ENCODE measurements at places on chromosomes 11 and 22.

GRCh38 chr11:69915151-69915500 is 95.9 kb upstream of the FGF3 start:
- peak; percentile 22 for DNase-seq

DNA sequence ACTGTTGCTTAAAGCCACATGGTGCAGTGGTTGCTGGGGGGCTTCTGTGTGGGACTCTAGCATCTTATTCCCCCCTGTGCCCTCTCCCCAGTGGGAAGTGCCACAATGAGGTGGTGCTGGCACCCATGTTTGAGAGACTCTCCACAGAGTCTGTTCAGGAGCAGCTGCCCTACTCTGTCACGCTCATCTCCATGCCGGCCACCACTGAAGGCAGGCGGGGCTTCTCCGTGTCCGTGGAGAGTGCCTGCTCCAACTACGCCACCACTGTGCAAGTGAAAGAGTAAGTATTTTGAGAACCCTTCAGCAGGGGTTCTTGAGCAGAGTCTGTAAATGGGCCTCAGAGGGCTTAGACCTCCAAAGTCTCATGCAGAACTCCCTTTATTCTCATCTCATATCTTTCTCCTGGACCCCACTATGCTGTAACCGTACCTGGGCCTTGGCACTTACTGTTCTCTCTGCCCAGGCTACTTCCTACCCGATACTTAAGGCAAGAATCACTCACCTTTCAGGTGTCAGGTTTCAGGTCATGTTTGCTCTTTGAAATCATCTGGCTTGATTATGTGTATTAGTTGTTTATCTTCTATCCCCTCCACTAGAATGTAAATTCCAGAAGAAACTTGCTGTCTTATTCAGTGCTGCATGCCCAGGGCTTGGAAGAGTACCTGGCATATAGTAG is 32.4 kb downstream of the PIK3IP1 start:
- DNase-seq: no peak

- DNase-seq: no peak
These were observed 163.9 kb downstream of the TRIM29 start for GRCh38 chr11:119974051-119974450.

DNA sequence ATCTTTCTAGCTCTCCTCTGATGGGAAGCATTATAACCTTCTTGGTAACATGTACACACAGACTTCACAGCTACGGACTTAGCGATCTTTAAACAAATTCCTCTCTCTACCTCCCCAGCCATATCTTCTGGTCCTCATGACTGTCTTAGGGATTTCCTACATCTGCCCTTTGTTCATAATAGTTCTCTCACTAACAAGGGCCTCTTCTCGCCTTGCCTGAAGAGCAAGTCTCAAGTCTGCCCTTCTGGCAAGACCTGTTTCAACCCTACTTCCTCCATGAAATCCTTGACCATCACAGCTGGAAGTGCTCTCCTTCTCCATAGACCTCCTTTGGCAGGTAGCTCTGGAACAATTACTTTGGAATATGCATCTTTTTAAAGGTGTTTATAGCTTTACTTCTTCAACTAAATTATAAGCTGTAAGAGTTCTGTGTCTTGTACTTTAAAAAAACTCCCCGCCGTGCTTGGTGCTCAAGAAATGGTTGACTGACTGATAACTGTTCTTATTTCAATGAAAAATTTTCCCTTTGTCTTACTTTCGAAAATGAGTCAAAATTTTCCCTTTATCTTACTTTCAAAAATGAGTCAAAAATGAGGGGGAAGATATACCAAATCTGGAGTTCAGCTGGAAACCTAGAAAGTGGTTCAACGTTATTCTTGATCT is 34.7 kb downstream of the SNX19 start:
- no peak for DNase-seq

- no peak for DNase-seq
These were observed 2.5 kb downstream of the USP18 start for GRCh38 chr22:18152519-18152918.

GRCh38 chr22:20479612-20480196 is 15.9 kb downstream of the KLHL22 start:
- no peak for DNase-seq

GRCh38 chr11:21262992-21263391 is 593.6 kb downstream of the NELL1 start:
- no peak for DNase-seq

DNA sequence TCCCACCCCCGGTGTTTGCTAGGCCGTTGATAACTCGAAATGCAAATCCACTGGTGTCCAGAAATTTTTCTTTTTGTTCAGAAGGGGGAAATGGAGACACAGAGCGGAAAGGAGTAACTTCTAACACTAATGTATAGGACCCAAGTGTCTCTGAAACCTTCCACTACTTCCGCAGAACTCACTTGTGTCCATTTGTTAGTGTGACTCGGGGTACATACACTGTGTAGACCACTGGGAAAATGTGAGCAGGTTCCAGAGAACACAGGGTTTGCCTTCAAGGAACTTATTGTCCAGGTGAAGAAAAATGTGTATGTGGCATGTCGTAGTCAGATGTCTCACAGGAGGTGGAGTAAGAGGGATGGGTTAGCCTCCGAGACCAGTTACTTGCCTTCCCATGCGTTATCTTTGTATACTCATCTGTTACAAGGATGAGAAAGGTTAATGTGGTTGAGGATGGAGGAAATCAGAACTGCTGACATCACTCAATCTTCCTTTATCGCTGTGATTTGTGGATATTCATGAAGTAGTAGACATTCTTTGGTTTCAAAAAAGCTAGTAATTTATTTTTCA is 857 bp downstream of the ARCN1 start:
- DNase-seq: peak; percentile 49

GRCh38 chr22:20246368-20247009 is 21.6 kb downstream of the RTN4R start:
- no peak for DNase-seq

GRCh38 chr11:84608837-84609196 is 1018.3 kb downstream of the DLG2 start:
- no peak for DNase-seq

- no peak for DNase-seq
These were observed 151.0 kb downstream of the MN1 start for GRCh38 chr22:27650572-27650971.

DNA sequence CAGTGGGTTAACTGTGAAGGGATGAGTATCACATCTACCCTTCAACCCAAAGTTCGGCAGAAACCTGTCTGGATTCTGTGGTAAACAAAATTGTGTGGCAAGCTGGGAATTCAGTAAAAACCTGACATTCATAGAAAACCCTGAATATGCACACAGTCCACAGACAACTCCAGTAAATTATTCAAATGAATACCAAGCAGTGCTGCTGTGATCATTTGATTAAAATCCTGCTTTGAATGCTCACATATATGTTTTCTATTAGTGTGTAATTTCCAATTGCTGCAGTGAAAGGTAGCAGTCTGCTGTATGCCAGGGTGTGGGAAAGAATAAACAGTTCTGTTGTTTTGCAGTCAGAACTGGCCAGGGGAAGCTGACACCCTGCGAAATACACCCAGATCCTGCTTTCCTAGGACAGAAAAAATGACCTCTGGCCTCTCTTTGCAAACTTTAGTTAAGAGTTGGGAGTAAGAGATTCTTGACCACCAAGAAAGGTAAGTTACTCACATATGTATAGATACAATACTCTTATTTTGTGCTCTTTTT is 217.8 kb downstream of the FAM76B start:
- no peak for DNase-seq

- peak; percentile 72 for DNase-seq
These were observed 7.9 kb downstream of the MRPL16 start for GRCh38 chr11:59802639-59803176.

DNA sequence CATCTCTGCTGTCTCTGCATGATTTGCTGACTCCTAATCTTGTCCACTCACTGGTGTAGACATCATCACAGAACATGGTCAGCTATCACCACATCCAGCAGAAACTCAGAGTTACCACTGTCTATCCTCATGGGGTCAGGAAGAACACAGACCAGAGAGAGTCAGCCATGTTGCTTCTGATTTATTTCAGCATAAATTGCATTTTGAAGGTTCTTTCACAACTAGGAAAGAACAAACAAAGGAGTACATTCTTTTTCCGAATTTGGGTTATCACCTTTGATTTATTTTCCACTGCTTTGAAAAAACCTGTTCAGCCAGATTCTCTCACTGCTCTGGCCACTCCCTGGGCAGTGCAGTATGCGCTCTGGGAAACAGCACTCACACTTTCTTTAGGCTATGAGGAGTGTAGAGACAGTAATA is 172.0 kb upstream of the MTMR2 start:
- DNase-seq: no peak

- no peak for DNase-seq
These were observed 212.3 kb upstream of the ZBED5 start for GRCh38 chr11:11069841-11070835.

- DNase-seq: peak; percentile 53
These were observed 1.8 kb downstream of the KCNK7 start for GRCh38 chr11:65593518-65594414.

- DNase-seq: peak; percentile 7
These were observed 48.7 kb upstream of the ZBED5 start for GRCh38 chr11:10906521-10906920.

GRCh38 chr22:50732681-50733080 is 5.3 kb upstream of the ACR start:
- no peak for DNase-seq

GRCh38 chr22:22398530-22399327 is 109.8 kb downstream of the ZNF280B start:
- DNase-seq: no peak

- no peak for DNase-seq
These were observed 121.2 kb downstream of the ABTB2 start for GRCh38 chr11:34236572-34236971.

- no peak for DNase-seq
These were observed 3.3 kb upstream of the LIN7C start for GRCh38 chr11:27509908-27510307.

- DNase-seq: no peak
These were observed 73.5 kb downstream of the THAP12 start for GRCh38 chr11:76307396-76307795.

GRCh38 chr11:59221441-59221840 is 8.7 kb upstream of the MPEG1 start:
- DNase-seq: no peak

Data from astrocyte of the hippocampus (primary cell).